Activated T-helper 1 cell treated with Interleukin-2 at 50 U/mL for 16 hours (primary cell): ENCODE measurements at places on chromosomes 13 and 19.

- DNase-seq, result no peak
Observed at GRCh38 chr19:20164456-20164855, 2.6 kb upstream of the ZNF486 start.

DNA sequence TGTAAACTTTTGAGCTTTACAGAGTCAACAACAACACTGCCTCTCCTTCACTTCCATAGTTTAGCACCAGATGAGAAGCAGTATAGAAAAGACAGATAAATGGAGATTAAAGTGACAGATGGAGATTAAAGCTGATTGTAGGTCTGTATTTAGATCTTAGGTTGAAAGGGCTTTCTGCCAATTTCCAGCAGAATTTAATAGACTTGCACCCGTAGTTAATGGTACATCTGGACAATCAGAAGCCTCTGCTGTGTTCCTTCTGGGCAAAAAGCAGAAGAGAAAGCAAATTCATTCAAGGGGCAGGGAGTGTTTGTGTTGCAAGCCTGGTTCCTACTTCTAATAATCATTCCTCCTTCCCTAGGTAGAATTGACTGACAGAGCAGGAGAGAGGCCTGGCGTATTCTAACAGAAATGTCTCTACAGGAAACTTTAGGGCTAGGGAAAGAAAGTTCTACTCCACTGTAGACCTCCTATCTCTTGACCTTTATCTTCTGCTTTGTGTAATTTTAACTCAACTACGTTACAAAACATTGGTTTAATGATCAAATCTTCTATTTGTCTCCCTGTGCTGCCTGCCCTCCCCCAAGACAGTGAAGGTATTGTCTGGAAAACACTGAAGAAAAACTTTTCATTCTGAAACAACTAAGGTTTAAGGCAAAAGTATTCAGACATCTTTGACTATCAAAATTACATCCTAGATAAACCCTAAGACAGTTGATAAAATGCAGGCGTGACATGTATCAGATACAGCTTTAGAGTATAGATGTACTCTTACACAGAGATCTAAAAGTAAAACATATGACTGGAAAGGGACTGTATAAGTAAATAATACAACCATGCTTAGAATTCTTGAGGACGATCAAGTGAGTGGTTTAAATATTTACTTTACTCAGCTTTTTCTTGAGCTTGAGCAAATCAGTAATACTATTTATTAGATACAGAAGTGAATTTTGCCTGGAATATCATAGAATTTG is 44.4 kb downstream of the GPC6 start:
- DNase-seq, result no peak

DNA sequence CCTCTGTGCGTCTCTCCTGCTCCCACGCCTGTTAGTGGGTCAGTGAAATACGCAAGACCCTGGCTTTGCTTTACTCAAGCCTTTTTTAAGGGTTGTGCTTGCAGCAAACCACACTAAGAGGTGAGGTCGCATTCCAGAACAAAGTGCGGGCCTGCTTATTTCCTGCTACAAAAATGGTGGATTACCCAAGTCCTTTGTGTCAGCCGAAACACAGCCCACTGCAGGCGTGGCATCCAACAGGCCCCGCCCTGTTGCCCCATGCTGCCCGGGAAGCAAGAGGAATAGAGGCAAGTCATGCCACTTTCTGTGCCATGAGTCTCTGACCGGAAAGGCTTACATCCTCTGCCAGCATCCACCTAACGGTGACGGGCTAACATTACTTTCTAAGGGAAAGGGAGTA is 7.7 kb upstream of the IRS2 start:
- DNase-seq, result no peak

DNA sequence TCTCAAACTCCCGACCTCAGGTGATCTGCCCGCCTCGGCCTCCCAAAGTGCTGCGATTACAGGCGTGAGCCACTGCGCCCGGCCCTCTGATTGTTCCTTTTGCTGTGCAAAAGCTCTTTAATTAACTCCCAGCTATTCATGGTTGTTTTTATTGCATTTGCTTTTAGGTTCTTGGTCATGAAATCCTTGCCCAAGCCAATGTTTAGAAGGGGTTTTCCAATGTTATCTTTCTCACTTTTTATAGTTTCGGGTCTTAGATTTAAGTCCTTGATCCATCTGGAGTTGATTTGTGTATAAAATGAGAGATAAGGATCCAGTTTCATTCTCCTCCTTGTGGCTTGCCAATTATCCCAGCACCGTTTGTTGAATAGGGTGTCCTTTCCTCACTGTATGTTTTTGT is 19.2 kb upstream of the GRTP1 start:
- DNase-seq, result no peak

DNA sequence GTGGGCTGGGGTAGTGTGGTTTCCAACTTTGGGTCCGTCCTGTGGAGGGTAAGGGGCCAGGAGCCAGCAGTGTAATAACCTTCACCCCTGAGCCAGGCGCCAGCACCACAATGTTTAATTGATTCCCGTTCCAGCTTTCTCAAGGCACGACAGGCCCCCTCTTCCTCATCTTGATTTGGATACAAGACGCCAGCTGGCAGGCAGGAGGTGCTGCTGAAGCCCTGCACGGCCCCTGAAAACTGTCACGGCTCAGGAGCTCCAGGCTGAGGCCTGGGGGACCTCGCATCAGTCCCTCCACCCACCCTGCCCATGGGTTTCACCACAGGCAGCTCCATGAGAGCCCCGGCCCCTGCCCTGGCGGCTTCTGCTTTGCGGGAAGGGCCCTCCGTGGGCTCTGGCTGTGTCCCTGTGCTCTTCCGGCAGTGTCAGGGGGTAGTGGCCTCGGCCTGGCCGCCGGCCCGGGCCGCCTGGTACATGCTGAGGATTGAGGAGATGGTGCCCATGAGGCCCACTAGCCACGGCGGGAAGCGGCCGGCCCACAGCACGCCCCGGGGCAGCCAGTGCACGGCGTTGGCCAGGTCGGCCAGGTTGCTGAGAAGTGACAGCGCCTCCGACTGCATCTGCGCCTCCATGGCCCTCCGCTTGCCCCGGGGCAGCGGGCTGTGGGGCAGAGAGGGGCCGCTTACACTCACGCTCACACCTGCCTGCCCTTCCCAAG is 11.9 kb downstream of the PEX11G start:
- DNase-seq, result no peak

DNA sequence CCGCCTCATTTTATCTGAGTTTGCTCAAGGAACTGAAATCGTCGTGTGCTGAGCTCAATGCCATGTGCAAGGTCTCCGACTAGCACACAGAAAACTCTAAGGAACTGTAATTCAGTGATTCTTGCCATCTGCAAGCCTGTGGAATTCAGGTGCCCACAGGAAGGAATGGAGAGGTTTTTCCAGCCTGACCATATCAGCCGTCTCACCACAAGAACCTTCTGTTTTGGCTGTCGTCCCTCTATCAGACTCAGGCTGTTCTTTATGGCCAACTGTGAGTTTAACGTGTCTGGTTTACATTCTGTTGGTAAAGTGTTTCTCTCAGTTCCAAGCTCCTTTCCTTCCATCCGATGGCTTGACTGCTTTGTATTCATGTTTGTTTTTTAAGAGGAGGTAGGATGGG is 293.5 kb downstream of the SPRY2 start:
- no peak for DNase-seq

GRCh38 chr13:47178090-47178950 is 281.5 kb upstream of the HTR2A start:
- no peak for DNase-seq

GRCh38 chr19:50515168-50515561 is 1.5 kb upstream of the ASPDH start:
- DNase-seq, result no peak

GRCh38 chr13:24887759-24888158 is 123.8 kb downstream of the RNF17 start:
- no peak for DNase-seq

DNA sequence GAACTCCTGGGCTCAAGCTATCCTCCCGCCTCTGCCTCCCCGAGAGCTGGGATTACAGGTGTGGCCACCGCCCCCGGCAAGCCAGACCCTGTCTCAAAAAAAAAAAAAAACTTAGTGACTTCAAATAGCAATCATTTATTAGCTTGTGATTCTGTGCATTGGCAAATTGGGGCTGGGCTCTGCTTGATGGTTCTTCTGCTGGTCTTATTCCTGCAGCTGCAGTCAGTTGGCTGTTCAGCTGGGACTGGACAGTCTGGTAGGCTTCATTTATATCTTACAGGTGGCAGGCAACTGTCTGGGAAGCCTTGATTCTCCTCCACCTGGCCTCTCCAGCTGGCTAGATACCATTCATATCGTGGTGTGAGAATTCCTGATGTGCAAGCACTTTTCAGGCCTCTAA is 7.4 kb downstream of the DHDH start:
- DNase-seq, result no peak

GRCh38 chr19:4359627-4360000 is 16.3 kb downstream of the MPND start:
- DNase-seq, result no peak

GRCh38 chr13:61795580-61795979 is 379.9 kb upstream of the PCDH20 start:
- no peak for DNase-seq

DNA sequence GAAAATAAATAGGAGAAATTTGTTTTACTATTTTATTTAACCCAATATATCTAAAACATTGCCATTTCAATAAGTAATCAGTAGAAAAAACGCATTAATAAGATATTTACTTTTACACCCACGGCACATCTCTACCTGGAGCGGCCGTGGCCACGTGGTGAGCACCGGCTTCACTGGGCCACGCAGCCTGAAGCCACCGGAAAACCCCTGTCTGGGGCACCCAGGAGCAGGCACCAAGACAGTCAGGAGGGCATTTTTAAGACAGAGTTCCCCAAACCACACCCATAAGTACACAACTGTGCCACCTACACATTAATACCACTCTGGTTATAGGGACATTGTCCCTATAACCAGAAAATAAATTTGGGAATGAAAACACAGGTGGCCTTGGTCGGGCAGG is 80.9 kb downstream of the SPACA7 start:
- DNase-seq, result no peak

- DNase-seq, result no peak
Observed at GRCh38 chr19:29836409-29836825, 24.6 kb downstream of the CCNE1 start.

DNA sequence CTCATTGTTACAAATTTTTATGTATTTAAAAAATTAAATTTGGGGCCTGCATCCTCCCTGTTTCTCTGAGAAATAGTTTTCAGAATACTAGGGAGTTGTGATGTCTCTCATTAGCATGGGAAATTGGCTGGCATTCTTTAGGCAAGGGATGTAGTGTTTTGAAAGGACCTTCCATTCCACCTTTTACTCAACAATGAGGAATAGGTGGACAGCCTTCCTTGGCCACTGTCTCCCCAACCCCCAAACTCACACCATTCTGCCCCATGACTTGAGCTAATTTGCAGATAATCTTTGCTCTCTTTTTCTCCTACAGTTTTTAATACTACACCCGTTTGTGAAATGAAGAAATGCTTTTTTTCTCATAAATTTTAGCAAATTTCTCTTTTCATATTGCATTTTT is 244.6 kb upstream of the SPRY2 start:
- DNase-seq, result no peak

GRCh38 chr13:96540670-96541069 is 450.8 kb downstream of the HS6ST3 start:
- DNase-seq, result no peak

- DNase-seq, result no peak
Observed at GRCh38 chr13:99495466-99496183, 5.6 kb upstream of the TM9SF2 start.

DNA sequence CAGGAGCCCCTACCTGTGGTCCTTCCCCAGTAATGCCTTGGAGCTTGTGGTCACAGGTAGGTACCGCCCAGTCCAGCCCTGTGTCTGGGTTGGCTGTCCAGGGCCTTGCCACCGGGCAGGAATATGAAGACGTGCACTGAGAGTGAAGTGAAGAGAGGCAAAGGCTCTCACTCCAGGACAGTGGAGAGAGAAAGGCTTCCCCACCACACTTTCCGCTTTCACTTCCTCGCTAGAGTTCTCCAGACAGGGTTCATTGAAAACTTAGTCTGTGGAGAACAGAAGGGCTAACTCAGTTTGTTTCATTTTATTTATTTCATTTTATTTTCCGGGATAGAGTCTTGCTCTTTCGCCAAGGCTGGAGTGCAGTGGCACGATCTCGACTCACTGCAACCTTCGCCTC is 14.2 kb downstream of the FCAR start:
- DNase-seq, result no peak

DNA sequence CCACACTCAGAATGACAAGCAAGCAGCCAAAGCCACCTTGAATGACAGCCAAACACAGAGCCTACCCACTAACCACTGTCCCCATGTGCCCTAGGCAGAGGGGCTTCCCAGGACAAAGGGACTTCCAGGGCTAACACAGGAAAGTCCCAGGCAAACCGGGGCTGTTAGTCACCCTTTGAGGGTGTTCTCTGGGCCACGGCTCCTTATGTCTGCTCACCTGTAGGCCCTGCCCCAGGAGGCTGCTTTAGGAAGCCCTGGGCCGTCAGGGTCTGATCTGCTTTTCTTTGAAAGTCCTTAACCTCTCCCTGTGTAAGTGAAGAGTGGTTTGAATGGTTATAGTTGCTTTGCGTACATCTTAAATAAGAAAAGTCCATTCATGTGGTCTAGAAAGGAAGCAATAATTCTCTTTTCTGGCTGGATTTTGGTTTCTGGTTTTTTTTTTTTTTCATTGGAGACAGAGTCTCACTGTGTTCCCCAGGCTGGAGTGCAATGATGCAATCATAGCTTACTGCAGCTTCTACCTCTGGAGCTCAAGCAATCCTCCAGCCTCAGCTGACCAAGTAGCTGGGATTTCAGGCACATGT is 161.4 kb downstream of the EFNB2 start:
- no peak for DNase-seq

- DNase-seq, result peak; percentile 87
Observed at GRCh38 chr19:49473868-49474541, at the start of gene FLT3LG. Gene FLT3LG (plus strand): TSS chr19:49474215. CDS start chr19:49474640, 425 bp downstream.

- DNase-seq, result no peak
Observed at GRCh38 chr19:18357041-18357440, 16.6 kb downstream of the PGPEP1 start.

GRCh38 chr13:65926750-65927171 is 1303.4 kb downstream of the PCDH9 start:
- DNase-seq, result no peak

- DNase-seq, result no peak
Observed at GRCh38 chr19:40726279-40726678, 9.4 kb downstream of the ITPKC start.

GRCh38 chr13:33678084-33678483 is 139.9 kb upstream of the RFC3 start:
- DNase-seq, result no peak

- DNase-seq, result no peak
Observed at GRCh38 chr13:107271227-107271626, 703.3 kb upstream of the ARGLU1 start.

GRCh38 chr19:54299126-54299498 is 13.9 kb downstream of the LILRA5 start:
- no peak for DNase-seq

DNA sequence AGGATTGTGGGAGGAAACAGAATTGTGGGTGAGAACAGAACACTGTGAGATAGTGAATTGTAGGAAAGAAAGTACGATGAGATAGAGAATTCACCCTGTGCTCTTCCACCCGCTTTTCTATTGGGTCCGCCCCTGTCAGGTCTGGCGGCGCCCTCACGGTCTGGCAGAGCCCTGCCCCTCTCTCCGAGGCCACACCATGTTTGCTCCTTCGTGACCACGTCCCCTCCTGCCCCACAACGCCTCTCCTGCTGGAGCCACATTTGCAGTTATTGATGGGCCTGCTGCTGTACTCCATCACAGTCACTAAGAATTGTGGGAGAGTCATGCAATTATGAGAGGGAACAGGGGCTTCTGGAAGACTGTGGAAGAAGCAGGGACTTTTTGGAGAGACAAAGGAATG is 473.1 kb downstream of the KLF12 start:
- DNase-seq, result no peak
